K562 (cell line): ENCODE measurements at places on chromosomes 7 and 10.
A peak's percentile ranks its signal among the peaks of the same experiment; 100 is the strongest.

- no peaks in the 10 kb centered on the region for H3K36me3 ChIP-seq
- no peak for DNase-seq
- no peaks in the 10 kb centered on the region; the same call in 1 of the 2 replicates for H3K27me3 ChIP-seq
- no peak overlapping the region for H3K27ac ChIP-seq
- no peaks in the 10 kb centered on the region for H3K4me1 ChIP-seq
These were observed 158.8 kb downstream of the SKAP2 start for GRCh38 chr7:26705567-26705966.

GRCh38 chr7:101939136-101939695, 121.8 kb downstream of the CUX1 start:
- DNase-seq, result no peak
- no peaks in the 10 kb centered on the region for H3K27me3 ChIP-seq
- H3K36me3 ChIP-seq, result peaks cover 3% of the 10 kb centered on the region; the same call in 2 of the 3 replicates
- no peak overlapping the region for H3K27ac ChIP-seq
- H3K4me3 ChIP-seq, result no peak overlapping the region
- H3K4me1 ChIP-seq, result peaks cover 24% of the 10 kb centered on the region

GRCh38 chr10:1425879-1426278, 311.4 kb downstream of the ADARB2 start:
- no peak overlapping the region for H3K4me3 ChIP-seq
- DNase-seq, result no peak
- H3K4me1 ChIP-seq, result no peaks in the 10 kb centered on the region
- no peak overlapping the region for H3K27ac ChIP-seq
- no peaks in the 10 kb centered on the region for H3K36me3 ChIP-seq

- peaks cover 36% of the 10 kb centered on the region; the same call in 2 of the 3 replicates for H3K36me3 ChIP-seq
- H3K27ac ChIP-seq, result no peak overlapping the region
- no peak overlapping the region for H3K4me3 ChIP-seq
- H3K27me3 ChIP-seq, result no peaks in the 10 kb centered on the region
These were observed 48.6 kb downstream of the ARHGAP19 start for GRCh38 chr10:97243836-97244235.

- DNase-seq, result no peak
- no peaks in the 10 kb centered on the region for H3K4me1 ChIP-seq
- no peak overlapping the region for H3K4me3 ChIP-seq
- H3K27ac ChIP-seq, result no peak overlapping the region
These were observed 118.8 kb downstream of the CDK6 start for GRCh38 chr7:92717623-92717992.

DNA sequence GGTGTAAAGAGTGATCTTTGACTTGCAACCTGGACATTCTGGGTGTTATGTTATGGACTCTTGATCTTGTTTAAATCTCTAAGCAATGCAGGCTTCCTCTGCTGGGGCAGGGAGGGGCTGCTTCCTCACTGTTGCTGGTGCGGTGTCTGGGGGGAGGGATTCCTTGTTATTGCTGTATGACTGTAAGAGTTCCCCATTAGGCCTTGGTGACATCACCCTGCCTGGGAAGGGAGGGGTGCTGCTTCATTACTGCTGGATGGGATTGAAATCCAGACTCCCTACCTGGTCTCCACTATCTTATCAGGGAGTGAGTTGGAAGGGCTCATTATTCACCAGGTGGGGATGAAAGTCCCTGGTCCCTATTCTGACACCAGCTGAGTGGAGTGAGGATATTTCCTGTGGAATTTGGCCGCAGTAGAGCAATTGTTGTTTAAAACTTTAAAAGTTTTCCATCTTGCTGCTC, 8.8 kb downstream of the OGDH start:
- H3K27me3 ChIP-seq, result no peaks in the 10 kb centered on the region
- DNase-seq, result peak; percentile 42
- H3K4me1 ChIP-seq, result peaks cover 32% of the 10 kb centered on the region; the same call in 2 of the 3 replicates
- no peak overlapping the region; the same call in 2 of the 3 replicates for H3K27ac ChIP-seq
- H3K36me3 ChIP-seq, result peaks cover 15% of the 10 kb centered on the region; the same call in 2 of the 3 replicates
